ENCODE measurements at places on chromosomes 6 and 20.
A peak's percentile ranks its signal among the peaks of the same experiment; 100 is the strongest.

DNA sequence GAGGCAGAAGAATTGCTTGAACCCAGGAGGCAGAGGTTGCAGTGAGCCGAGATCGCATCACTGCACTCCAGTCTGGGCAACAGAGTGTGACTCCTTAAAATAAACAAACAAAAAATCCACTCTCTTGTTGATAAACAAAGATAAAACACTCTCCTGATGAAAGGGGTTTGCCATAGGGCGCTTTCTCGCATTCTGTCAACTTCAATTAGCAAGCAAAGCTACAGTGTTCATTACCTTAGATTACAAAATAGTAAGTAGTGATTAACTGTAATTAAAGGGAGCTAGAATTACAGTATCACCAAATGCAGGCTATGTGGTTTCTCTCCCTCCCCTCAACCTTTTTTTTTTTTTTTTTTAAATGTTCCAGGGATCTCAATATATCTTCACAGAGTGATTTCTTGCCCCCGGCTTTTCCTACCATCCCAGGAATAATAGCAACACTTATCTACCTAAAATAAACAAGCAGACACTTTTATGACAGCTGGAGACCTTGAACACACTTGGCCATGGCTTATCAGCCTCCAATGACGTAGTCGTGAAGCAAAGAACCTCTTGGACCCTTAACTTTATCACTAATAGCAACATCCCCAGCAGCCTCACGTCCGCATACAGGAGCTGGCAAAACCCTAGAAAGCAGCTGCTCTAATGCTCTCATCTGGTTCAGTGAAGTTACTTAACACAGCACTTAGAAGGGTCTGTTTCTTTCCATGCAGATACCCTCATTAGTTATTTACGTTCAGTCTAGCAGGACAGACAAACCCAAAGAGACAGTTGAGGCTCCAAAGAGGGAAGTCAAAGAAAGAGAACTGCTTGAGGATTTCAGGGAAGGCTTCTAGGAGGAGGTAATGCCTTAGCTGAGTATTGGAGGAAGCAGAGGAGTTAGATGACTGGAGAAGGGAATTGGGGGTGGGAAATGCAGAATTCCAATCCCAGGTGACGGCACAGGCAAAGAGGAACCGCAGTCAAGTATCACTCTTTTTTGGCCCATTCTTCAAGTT is 37.9 kb upstream of the NEDD9 start:
- DNase-seq, result peak; percentile 71

DNA sequence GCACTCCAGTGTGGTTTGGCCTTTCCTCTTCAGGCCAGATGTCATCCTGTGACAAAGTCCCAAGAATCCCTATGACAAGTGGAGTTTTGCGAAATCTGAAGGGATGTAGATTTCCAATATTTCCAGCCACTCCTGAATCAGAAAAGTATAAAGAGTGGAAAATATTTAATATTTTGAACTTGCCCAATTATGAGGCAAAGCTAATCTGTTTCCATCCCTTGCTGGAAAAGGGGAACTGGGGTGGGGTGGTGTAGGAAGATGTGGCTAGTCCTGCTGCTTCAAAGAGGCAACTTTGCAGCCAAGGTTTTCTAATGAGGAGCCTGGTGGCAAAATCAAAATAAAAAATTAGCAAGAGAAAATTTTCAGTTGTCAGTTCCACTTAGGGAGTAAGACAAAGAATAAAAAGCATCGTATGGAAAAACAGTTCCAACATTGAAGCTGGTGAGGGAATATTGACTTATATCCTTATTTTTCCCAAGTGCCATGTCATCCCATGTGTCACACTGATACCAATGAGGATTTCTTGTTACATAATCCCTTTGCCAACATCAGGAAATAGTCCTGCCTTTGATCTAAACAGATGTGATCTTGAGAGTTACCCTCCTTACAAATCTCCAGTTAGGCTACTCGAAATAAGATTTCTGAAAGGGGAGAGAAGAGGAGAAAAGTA is 480.0 kb upstream of the JARID2 start:
- DNase-seq, result no peak

GRCh38 chr20:10113746-10114145 is 79.0 kb downstream of the ANKEF1 start:
- no peak for DNase-seq

- no peak for DNase-seq
Measured at GRCh38 chr6:74333406-74333805, 637.4 kb downstream of the CD109 start.

DNA sequence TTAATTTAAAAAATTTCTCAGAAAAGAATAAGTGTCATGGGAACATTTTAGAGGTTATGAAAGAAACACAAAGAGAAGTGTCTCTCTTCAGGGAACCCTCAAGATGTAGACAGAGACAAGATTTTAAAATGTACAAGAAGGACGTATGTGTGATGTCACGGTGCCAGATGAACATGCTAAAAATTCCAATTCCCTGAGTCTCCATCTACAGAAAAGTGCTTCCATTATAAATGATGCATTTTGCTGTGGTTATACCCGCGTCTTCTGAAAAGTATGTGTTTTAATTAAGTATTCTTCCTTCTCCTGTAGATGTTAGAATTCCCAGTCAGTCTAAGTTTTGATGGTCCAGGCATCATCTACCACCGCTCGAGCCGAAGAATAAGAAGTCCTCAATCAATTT is 489.1 kb downstream of the PREX1 start:
- no peak for DNase-seq

DNA sequence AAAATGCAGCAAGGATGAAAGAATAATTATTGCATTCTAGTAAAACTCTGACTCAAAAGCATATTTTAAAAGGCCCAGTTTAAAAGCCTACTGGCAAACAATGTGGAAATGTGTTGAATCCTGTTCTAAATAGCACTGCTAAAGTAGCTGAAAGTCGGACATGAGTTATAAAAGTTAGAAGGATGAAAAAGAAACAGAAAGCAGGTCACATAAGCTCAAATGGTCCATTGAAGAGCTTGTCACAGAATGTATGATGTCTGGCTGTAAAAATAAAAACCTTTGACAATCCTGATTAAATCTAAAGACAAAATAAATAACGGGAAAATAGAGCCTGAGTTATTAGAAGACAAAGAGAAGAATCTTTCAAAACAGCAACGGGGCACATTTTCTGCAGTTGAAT is 218.6 kb upstream of the UFL1 start:
- DNase-seq, result no peak

DNA sequence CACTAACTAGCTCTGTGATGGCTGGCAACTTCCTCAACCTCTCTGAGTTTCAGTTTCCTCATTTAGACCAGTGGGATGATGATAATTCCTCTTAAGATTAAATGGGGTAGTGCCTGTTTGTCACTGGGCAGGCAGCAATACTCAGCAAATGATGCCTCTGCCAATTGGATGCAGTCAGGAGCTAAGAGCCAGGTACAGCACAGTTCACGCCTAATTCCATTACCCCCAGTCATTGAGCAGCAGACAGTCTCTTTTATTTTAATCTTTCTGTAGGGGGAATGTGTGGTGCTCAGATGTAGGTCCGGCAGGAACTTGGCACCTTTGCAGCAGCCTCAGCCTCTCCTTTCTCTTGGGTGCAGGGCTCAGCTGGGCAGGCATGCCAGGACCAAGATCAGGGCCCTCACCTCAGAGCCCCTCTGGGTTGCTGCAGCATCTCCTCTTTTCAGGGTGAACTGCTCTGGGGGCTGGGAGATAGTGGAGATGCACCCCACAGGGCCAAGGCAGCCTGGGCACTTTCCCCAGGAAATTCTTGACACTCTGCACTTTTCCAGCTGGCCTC is 243.8 kb downstream of the LRFN2 start:
- no peak for DNase-seq

DNA sequence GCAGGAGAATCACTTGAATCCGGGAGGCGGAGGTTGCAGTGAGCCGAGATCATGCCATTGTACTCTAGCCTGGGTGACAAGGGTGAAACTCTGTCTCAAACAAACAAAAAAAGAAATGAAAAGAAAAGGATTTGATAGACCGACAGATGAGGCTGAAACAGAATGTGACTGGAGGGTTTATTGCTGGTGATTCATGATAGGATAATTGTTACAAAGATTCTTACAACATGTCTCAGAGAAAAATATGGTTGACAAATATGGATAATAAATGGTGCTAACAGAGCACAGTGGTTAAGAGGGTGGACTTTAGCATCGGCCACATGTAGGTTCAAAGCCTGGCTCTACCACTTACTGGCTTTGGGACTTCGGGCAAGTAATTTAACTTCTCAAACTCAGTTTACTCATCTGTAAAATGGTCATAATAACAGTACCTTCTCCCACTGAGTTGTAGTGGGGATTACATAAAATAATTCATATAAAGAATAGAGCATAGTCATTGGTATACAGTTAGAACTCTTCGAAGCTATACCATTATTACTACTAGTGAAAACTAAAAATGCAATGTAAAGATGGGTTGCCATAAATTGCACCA is 131.9 kb downstream of the MAP3K7 start:
- DNase-seq, result no peak

GRCh38 chr6:20334334-20334733 is 67.3 kb upstream of the E2F3 start:
- no peak for DNase-seq

- DNase-seq, result no peak
Measured at GRCh38 chr6:28511628-28512300, 3.8 kb downstream of the GPX6 start.

GRCh38 chr6:125804264-125804663 is 13.5 kb downstream of the NCOA7 start:
- DNase-seq, result no peak

- DNase-seq, result no peak
Measured at GRCh38 chr20:39861381-39861780, 827.7 kb downstream of the MAFB start.

GRCh38 chr6:157867981-157868380 is 44.9 kb downstream of the SNX9 start:
- DNase-seq, result no peak

- DNase-seq, result peak; percentile 50
Measured at GRCh38 chr6:33761922-33762629, 15.4 kb upstream of the IP6K3 start.

DNA sequence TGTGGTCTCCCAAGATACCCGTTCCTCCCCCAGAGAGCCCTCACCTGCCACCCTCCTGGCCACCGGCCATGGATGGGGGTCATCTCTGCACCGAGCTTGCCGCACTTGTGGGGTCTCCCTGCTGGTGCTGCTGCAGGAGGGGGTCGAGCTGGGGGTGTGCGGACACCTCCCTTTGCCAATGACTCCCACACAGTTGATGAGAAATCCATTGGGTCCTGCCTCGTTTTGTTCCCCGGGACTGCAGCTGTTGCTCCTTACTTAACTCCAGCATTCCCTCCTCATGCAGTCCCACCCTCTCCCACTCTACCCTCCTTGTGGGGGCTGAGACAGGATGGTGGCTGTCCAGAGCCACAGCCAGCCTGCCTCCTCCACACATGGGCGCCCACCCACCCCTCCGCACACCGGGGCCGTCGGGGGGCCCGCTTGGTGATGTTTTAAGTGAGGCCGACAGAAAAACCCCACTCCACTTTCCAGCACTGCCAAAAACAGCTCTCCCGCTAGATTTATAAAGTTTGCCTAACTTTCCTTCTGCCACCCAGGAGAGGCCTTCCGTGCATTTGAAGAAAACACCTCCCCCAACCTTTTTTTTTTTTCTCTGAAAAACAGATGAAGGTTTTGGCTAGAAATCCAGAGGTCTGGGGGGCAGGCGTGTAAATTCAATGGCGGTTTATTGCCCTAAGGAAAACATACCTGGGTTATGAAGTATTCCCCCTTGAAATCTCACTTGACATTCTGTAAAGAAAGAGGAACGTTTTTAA is 53.5 kb upstream of the APCDD1L start:
- no peak for DNase-seq

- no peak for DNase-seq
Measured at GRCh38 chr20:39862470-39862891, 826.6 kb downstream of the MAFB start.

DNA sequence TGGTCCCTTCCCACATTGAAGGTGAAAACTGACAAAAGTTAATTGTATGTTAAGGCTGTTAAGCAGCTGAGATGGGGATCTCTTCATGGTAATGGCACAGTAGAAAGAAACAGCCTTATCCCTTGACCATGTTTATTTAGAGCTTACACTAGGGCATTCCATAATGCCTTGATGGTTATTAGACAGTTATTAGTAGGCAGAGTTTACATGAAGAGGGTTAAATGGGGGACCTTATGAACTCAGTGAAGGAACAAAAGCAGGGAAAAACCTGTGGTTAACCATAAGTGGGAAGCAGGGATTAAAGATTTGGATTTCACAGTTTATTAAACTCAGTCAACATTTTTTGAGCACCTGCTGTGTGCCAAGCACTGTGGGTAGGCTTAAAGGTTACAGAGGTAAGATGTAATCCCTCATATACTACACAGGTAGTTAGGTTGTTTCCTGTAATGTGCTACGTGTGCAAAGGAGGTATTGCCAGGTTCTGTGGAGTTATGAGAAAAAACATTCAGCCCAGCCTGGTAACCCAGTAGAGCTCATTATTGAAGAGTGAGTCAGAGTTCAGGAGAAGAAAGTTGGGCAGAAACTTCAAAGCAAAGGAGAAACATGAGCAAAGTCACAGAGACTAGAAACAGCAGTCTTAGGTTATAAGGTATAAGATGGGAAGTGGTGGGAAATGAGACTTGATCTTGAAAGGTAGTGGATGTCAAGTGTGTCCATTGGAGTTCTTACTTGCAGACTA is 32.3 kb upstream of the GNRH2 start:
- no peak for DNase-seq

DNA sequence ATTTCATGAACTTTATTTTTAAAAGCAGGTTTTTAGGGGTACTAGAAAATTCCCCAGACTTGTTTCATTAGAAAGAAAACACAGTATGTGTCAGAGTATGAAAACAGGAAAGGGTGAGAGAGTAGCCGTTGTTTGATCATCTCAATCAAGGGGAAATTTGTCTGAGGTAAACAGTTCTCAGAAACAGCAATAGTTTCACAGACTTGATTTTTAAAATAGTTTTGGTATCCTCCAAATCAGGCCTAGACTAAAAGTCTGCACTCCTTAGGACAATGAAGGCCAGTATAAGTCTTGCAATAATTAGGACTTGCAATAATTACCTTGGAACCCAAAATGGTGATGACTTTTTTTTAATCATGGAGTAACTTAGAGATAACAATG is 176.6 kb upstream of the TAB2 start:
- no peak for DNase-seq

- no peak for DNase-seq
Measured at GRCh38 chr6:119581220-119581619, 231.7 kb upstream of the MAN1A1 start.

Measured in HEK293T (cell line).